NCI-H1105 (cell line): ENCODE measurements at places on chromosomes 2 and 18.

GRCh38 chr18:59686260-59686659 lies 11.0 kb downstream of the CCBE1 start:
- no peak for DNase-seq

- no peak for DNase-seq
Measured at GRCh38 chr2:104574367-104574766, 279.5 kb upstream of the POU3F3 start.

DNA sequence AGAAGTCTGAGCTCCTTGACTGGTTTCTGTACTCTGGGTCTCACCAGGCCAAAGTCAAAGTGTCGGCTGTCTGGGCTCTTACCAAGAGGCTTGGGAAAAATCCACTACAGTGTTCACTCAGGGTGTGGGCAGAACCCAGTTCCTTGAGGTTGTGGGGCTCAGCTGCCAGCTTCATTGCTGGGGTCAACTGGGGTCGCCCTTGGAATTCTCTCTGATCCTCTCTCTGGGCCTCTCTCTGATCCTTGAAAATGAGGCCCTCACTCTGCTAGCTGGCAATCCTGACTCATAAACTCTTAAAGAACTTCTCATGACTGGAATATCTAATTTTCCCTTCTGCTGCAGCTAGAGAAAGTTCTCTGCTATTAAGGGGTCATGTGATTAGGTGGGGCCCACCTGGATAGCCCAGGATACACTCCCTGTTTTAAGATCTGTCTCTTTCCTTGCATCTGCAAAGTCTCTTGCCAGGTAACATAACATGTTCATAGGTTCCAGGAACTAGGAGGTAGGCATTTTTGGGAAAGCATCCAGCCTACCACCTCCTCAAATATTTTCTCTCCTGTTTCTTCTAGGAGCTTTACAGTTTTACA lies 66.3 kb downstream of the SP110 start:
- no peak for DNase-seq

DNA sequence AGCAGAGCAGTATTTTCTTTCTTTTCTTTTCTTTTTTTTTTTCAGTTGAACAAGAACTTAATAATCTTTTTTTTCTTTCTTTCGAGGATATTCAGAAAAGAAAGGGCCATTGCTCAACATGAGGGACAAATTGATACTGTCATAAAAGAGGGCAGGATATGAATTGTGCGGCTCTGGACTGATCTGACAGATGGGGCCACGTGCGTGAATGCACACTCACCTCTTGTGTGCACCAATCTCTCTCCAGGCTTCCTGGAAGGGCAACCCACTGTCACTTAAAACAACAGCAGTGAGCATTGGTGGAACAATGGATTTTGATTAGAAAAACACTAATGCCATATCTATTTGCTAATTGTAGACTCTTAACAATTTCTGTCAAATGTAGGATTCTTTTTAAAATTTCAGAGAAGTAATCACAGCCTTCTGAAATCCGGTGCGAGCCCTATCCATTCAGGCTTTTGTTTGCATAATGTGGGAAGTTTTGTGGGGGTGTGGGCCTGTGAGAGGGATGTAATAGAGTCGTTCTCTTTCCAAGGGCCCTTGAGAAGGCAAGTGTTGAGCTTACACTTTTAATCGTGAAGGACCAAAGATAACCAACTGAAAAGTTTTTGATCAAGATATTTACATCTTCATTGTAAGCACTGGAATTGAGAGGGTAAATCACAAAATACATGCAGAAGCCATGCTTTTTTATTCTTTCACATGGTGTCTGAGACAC lies 298.8 kb downstream of the SP3 start:
- no peak for DNase-seq

DNA sequence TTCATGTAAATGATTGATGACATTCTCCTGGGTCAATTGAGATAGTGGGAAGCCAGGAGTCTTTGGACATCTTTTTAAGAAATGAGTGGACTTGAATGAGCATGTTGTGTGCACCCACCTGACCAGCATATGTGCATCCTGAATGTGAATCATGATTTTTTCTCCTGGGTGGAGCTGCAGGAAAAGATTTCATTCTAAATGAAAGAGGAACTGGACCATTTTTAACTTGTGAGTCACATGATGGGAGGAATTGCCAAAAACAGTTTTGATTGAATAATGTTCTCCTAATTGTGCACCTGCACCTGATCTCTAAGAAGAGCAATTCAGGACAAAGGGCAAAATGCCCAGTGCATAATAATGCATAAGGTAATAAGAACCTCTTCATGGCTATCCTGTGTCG lies 32.3 kb downstream of the COPS8 start:
- DNase-seq = peak; percentile 26

DNA sequence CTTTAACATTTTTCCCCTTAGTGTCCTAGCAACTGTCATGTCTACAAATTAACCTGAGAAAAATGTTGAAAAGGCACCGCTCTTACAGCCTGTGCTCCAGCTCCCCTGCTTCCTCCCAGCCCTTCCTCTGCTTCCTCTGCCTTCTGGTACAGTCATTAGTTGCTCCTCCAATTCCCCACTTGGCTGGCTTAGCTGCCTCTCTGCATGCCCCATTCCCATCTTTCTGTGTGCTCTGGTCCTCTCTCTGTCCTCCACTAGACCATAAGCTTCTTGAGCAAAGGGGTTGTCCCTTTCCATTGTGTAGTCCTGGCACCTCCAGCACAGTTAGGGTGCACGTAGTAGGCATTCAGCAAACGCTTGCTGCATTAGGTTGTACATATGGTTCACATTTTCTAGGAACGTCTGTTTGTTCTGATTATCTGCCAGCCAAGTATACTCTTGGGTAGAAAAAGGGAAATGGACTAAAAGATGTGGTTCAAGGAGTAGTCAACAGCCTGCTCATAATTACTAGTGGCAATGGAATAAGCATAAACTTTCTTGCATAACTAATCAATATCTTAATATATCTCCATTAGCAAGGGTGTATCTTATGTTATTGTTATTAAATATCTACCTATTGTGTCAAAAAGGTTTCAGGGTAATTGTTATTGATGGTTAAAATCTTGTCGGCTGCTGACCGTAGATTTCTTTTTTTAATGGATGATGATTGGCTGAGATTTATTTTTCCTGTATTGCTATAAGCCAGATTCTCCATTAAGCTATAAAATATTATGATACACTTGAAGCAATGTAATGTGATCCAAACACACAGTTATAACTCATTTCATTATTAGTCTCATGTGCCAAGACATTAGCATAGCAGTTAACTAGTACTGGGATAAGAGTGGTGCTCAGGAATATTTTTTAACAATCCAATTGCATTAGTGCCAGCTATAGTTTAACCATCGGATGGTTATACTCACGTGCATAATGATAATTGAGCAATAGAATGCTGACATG lies 340.1 kb downstream of the SLC4A3 start:
- no peak for DNase-seq

GRCh38 chr2:60337142-60337497 lies 216.3 kb downstream of the BCL11A start:
- DNase-seq = no peak

GRCh38 chr2:94861308-94862152 lies 9.7 kb upstream of the TEKT4 start:
- no peak for DNase-seq

- DNase-seq = no peak
Measured at GRCh38 chr18:26461405-26461804, 86.9 kb downstream of the KCTD1 start.

GRCh38 chr2:10397878-10398277 lies 50.2 kb downstream of the ODC1 start:
- DNase-seq = no peak

GRCh38 chr2:186959486-186959885 lies 110.5 kb upstream of the ZSWIM2 start:
- no peak for DNase-seq

DNA sequence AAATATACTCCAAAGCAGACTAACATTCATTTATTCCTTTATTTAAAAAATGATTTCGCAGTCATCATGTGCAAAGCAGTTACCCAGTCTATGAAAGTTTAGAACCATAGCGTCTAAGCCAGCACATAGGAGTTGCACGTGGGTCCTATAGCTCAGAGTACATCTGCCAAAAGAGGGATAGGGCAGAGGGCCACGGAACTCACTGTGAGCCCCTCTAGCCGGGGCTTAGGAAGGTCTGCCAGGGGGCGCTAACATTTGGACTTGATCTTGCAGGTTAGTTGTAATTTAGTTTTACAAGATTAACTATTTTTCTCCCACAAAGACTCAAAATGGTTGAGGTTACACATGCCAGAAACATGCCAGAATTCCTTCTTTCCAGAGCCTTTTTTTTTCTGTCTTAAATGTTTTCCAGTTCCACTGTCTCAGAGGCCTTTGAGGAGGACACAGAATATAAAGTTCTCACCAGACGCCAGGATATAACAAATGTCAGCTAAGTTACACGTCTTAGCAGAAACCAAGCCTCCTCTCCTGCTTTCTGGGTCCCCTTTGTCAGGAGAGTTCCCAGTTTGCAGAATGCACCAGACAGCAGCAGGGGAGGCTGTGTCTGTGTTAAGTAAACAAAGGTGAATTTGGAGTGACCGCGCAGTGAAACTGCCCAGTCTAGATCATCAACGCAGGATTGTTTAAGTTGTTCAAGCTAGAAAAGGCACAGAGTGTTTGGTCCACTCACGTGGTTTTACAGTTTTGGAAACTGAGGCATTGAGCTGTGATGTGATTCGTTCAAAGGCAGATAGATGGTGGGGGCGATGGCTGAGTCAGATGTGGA lies 292.0 kb downstream of the PRKCE start:
- DNase-seq = no peak

- DNase-seq = no peak
Measured at GRCh38 chr2:59875836-59876235, 677.6 kb downstream of the BCL11A start.

DNA sequence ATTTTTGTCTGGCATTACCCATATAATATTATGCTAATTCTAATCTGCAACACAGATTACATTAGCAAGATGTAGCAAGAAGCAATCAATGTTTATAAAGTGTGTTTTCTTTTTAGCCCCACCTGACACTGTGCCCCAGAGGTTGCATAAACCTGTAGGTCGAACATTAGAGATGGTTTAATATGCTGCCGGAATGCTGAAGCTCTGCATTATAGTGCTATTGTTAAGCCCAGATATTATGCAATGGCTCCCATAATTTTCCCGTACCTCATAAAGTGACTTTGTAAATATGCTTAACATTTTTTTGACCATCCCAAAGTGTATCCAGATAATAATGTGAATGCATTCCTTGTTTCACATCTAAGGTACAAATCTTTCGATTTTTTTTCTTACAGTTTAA lies 109.3 kb upstream of the MAP4K3 start:
- no peak for DNase-seq

DNA sequence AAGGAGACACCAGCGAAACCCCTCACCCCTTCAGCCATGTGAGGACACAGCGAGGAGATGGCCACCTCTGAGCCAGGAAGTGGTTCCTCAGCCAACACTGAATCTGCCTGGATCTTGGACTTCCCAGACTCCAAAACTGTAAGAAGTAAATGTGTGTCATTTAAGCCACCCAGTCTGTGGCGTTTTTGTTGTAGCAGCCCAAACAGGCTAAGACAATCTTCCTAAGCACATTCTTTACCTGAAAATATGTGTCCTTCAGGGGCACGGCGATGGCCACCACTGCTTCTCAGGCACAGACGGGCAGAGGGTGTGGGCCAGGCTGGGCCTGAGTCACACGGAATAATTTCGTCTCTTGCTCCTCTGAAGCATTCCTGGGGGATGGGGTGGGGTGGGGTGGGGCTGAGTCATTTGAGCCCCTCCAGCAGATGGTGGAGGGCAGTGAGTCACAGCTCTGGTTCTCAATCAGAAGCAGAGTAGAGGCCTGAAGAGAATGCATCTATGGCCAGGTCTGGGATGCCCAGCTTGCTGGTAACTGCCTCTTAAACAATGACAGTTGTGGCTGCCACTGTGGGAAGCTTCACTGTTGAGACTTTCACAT lies 142.4 kb downstream of the CAPN13 start:
- no peak for DNase-seq

DNA sequence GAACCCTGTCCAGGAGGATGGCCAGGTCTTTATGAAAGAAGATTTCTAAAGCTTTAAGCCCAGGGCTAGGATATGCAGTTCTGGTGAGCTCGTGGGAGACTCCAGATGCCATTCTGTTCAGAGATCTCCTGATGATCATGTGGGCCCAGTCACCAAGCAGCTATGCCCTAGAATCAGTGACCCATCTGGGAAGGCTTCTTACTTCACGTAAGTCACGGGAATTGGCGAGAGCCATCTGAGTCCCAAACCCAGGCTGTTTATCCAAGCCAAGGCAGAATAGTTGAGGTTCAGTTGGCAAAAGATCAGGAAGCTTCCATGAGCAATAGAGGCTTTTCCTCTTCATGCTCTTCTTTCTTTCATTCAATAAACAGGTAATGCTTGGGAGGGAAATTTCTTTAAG lies 23.9 kb downstream of the ANTXR1 start:
- no peak for DNase-seq

GRCh38 chr2:68295516-68295915 lies 24.2 kb downstream of the CNRIP1 start:
- DNase-seq = no peak
